HuH-7 (cell line): ENCODE measurements at places on chromosomes 3 and 15.

DNA sequence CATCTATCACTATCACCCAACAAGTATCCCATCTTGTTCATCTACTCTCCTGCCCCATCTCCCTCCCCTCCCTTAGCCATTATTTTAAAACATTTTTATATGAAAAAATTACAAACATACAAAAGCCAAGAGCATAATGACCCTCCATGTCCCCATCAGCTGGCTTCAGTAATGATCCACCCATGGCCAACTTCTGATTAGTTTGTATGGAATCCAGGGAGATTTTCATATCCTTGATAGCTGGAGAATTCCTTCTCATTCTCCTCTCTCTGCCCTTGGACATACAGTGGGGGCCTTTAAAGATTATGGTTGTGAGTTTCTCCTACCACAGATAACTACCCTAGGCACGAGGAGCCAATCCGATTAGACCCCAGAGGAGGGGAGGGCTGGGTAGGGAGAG is 40.2 kb downstream of the IRAK2 start:
- DNase-seq, result no peak

DNA sequence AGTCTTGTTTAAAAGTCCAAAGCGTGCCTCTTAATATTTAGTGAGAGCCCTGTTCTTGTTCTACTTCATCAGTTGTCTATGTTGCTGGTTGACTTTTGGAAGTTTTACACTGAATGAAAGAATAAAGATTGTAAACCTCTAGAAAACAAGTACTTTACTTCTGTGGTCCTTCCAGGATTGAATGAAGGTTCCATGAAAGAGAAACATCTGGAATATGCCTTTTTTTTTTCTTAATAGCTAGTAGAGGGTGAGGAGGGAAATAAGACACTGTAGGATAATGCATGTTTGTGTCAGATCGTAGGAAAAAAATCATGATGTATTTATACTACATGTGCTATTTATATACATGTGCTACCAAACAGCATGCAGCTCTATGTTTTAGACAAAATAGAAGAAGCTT is 203.0 kb downstream of the GHSR start:
- DNase-seq, result no peak

DNA sequence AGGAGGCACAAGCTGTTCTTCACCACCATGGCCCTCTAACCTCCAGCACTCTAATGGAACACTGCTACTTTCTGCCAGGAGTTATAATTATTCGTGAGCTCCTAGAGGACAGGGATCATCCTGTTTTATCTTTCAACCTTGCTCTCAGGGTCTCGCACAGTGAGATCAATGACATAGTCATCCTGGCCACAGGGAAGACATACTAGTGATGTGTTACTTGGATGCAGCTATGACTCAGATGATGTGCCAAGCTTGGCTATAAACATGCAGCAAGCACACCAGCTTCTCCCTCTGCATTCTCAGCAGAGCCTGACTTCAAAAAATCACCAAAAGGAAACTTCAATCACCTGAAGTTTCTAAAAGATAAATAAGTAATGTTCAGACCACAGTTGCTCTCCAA is 203.8 kb upstream of the HES1 start:
- no peak for DNase-seq

DNA sequence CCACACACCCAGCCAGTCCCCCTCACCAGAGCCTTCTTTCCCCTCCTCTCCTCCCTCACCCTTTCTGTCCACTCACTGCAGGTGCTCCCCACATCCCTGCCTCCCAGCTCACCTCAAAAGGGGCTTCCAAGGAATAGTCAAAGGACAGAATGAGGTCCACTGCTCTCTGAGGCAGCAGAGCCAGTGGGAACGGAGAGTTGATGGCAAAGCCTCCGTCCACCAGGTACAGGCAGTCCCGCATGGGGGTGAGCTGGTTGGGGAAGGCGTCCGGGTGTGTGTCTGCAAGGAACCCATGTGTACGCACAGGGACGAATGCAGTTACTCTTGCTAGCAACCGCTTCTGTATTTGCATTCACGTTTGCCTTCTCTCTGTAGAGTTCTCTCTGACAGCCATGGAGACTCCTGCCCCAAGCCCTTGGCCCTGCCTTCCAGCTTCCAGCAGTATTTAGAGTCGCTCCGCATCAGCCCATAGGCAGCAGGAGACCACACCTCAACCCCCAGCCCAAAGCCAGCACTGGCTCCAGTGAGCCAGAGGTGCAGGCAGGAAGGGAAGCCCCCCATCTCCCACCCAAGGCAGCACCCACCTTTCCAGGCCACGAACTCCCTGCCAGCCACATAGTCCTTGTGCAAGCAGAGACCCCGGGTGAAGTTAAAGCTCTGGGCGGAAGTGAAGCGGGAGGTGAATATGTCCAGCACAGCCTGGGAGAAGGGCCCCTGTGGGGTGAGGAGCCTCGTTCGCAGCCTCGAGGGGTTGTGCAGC is 12.4 kb downstream of the PLA2G4F start:
- no peak for DNase-seq

GRCh38 chr3:1529676-1530075 is 436.9 kb downstream of the CNTN6 start:
- no peak for DNase-seq

- DNase-seq, result no peak
Measured at GRCh38 chr3:30181178-30181465, 425.3 kb upstream of the TGFBR2 start.

DNA sequence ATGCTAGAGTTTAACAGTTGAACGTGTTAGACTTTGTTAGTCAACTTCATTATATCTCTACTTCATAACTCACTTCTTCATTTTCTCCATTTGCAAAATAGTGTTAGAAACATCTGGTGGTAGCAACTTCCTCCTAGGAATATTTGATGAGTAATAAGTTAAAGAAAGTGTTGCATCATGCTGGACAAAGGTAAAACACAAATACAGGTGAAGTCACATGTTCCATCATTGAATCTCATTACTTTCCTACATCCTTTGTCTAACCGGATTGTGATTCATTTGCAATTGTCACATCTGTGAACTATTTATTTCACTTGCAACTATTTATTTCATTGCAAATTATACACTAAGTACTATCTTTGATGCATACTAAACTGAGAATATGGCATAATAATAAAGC is 186.5 kb downstream of the TUSC7 start:
- no peak for DNase-seq

DNA sequence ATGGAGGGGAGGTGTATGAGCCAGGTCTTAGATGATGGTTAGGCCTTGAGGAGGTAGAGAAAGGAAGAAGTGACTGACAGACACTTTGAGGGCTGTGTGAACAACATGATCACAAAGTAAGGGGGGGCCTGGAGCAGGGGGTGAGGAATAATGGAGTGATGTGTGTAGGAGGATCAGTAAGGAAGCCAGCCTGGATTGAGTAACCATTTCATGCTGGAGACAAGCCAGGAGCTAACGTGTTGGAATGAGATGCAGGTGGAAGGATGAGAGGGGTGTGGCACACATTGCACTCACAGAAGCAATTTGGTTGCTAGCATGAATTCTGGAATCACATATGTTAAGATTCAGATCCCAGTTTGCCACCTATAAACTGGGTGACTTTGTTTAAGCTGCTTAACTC is 65.5 kb downstream of the BBX start:
- no peak for DNase-seq

GRCh38 chr15:31260646-31261265 is 65.9 kb upstream of the KLF13 start:
- no peak for DNase-seq

DNA sequence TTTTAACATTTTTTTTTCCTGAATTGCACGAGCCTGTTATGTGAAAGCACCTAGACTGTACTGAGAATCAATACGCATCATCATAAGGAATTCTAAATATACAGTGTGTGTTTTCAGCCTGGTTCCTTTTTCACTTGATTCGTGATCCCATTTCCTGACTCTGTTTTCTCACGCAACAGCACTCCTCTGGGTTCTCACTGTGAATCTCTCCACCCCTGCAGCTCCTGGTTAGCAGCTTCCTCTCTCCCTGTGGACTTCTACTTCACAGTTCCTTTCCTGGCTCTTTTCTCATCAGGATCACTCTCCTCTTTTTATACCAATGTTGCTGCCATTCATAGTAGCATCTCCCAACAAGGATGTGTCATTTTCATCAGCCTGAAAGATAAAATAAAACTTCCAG is 297.2 kb downstream of the CADM2 start:
- no peak for DNase-seq

DNA sequence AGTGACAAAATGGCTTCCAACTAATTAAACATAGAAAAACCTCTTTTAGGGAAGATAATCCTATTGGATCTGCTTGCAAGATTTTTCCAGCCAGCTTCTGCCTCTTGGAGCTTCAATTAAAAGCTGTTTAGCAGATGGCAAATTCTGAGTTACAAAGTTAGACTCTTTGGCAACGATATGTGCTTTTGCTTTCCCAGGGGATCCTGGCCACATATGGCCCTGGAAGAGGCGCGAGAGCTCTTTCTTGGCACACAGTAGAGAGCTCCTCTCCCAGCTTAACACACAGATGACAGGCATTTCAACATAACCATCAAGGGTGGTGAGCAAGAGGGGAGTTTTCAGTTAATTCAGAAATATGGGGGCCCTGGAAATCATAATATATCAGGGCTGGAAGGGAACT is 41.6 kb upstream of the GALNT15 start:
- no peak for DNase-seq

DNA sequence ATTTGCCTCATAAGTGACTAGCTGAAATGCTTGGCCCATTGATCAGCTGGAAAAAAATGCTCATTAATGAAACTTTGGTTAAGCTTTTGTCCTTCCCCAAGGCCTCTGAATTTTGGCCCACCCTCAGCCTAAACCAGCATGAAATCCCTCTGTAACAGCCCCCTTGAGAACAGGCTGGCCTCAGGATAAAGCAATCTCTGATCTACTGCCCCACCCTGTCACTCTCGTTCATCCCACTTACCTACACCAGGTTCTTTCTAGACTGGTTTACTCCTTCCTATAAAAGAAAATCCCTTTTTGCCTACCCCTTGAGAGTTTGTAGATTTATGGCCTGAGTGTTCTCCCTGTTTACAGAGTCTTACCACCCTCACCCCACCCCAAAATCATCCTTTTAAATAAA is 3.4 kb upstream of the AEN start:
- DNase-seq, result no peak

- peak; percentile 20 for DNase-seq
Measured at GRCh38 chr3:159266779-159267178, 464.9 kb downstream of the MFSD1 start.

DNA sequence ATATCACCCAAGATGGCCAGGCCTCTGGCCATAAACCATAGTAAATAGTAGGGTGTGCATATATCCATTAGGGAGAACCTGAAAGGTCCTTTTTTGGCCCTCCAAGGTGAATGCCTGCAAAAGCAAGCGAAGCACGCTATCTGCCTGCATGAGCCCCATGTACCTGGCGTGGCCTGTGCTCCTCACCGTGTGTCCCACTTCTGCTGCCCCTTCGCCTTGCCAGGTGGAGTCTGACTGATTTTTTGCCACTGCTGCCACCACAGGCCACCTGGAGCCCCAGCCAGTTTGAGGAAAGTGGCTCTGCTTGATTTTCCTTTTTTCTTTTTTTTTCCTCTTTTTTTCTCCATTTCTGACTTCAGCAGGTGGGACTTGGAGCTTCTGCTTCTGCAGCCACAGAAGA is 139.7 kb downstream of the SNRPN start:
- no peak for DNase-seq

- DNase-seq, result no peak
Measured at GRCh38 chr15:96497951-96498350, 167.5 kb downstream of the NR2F2 start.

- DNase-seq, result no peak
Measured at GRCh38 chr3:196650740-196651311, 11.3 kb downstream of the NRROS start.

- no peak for DNase-seq
Measured at GRCh38 chr3:166177130-166177529, 339.9 kb upstream of the BCHE start.

GRCh38 chr3:129070086-129070885 is 9.7 kb downstream of the GP9 start:
- no peak for DNase-seq

- DNase-seq, result peak; percentile 60
Measured at GRCh38 chr15:65791335-65792137, 557 bp downstream of the DENND4A start.

GRCh38 chr3:107468782-107469181 is 54.0 kb upstream of the BBX start:
- DNase-seq, result no peak

GRCh38 chr3:31054032-31054431 is 159.6 kb upstream of the GADL1 start:
- no peak for DNase-seq

- no peak for DNase-seq
Measured at GRCh38 chr15:64634027-64634426, 141.4 kb downstream of the RBPMS2 start.

DNA sequence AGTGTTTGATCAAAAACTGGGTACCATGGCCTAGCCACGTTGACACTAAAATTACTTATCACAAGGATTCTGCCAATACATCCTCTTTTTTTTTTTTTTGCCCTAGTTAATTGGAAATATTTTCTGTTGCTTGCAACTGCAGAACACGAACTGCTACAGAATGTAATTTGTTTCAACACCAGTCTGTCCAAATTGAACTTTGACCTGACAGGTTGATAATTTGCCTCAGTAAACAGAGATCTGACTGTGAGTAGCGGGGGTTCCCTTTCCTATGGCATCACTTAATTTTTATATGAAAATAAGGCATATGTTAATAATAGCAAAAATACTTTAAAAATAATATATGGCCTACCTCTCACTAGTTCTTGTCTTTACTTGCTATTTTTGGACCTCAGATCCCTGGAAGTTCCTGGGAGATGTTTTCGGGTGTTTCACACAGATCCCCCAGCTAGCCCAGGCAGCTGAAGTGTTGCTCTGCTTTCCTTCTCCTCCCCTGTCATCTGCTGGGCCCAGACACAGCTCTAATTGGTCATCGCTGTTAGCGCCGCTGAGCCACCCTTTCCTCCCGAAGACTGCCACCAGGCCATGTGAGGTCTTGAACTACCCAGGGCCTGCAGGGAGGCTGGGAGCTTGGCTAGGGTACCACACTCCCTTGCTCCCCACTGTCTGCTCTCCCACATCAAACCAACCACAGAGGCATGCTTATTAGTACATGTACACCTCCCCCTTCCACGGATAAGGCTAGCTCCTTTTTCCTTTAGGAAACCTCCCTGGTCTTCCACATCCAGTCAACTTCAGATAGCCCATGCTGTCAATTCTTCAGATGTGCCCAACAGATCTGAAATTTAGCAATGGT is 89.8 kb upstream of the RNF7 start:
- DNase-seq, result no peak

DNA sequence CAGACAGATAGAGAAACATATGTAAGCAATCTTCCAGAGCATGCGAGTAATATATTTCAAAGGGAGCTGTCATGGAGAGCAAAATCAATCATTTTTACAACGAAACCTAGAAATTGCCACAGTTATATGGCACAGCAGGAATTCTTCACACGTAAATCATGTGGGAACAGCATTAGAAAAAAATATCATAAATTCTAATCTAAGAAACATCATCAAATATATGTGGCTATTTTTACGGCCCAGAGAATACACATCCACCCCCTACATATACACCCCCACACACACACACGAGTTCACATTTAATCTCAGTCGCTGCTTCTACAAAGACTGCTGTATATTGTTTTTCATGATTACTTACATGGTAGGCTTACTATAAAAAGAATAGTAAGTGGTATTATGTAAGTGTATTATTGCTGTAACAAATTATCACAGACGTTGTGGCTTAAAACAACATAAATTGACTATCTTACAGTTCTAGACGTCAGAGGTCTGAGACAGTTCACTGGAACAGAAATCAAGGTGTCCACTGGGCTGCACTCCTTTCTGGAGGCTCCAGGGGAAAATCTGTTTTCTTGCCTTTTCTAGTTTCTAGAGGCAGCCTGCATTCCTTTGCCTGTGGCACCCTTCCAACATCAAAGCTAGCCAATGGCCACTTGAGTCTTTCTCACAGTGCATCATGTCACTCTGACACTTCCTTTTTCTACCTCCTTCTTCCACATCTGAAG is 363.3 kb downstream of the ULK4 start:
- no peak for DNase-seq
